ENCODE measurements at places on chromosomes 7 and 10. TPM values are rescaled to one million over a fixed set of nuclear protein-coding genes. Genes with fewer than 3 reads are reported as not detected.

The ANXA8 gene
- total RNA-seq = 0.15 TPM

The CTNNA3 gene
- not detected for total RNA-seq

The C10orf90 gene
- total RNA-seq = not detected

The ABLIM1 gene
- total RNA-seq = 4.6 TPM

The OR13A1 gene
- total RNA-seq = not detected

The TSPAN33 gene
- 0.15 TPM for total RNA-seq

The METTL27 gene
- total RNA-seq = 36.6 TPM

The CDC14C gene
- total RNA-seq = 0.17 TPM

The ODAD2 gene
- under 0.01 TPM for total RNA-seq

The SEMA3D gene
- 2.6 TPM for total RNA-seq

The AQP1 gene
- total RNA-seq = 1.5 TPM

The PARD3 gene
- total RNA-seq = 36.8 TPM

The ANKRD30A gene
- not detected for total RNA-seq

The PUS7 gene
- total RNA-seq = 20.4 TPM

The LIPF gene
- total RNA-seq = 0.29 TPM

The TEX47 gene
- not detected for total RNA-seq

The CALHM1 gene
- total RNA-seq = not detected

The BICC1 gene
- 72.9 TPM for total RNA-seq

The TMEM270 gene
- not detected for total RNA-seq

The PON1 gene
- not detected for total RNA-seq

The ARHGEF35 gene
- 2.8 TPM for total RNA-seq

All from smooth muscle cell of trachea (primary cell).